Aorta (tissue), 5 donors: ENCODE measurements at places on chromosomes 2 and 18. TPM values are rescaled to one million over a fixed set of nuclear protein-coding genes. Genes with fewer than 3 reads are reported as not detected.
A peak's percentile ranks its signal among the peaks of the same experiment; 100 is the strongest.

DNA sequence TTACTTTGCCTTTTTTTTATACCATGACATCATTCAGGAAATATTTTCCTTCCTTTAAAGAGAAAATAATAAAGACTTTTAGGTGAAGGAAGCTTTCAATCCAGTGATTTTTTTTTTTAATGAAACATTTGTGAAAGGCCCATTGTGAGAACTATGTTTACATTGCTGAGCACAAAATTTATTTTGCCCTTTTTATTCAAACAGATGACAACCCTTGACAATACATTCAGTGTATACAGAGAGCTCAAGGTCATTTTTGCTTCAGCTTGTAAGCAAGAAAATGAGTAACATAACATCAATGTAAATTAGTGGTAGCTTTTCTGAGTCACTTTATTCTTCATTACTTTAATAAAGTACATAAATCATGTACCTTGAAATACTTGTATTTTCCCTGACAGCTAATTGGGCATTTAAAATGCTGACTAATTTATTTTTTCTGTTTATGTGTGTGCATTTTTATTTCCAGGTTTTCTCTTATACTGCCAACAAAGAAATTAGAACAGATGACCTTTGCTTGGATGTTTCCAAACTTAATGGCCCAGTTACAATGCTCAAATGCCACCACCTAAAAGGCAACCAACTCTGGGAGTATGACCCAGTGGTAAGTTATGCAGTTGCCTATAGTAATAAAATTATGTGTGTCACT, 121.6 kb downstream of the GALNT1 start:
- H3K27ac ChIP-seq, result no peak overlapping the region
- DNase-seq, result no peak
- no peaks in the 10 kb centered on the region for H3K27me3 ChIP-seq
- peaks cover 1% of the 10 kb centered on the region for H3K36me3 ChIP-seq
- no peaks in the 10 kb centered on the region for H3K4me1 ChIP-seq
- H3K4me3 ChIP-seq, result no peak overlapping the region

- DNase-seq, result no peak
- H3K36me3 ChIP-seq, result no peaks in the 10 kb centered on the region
- no peak overlapping the region for H3K27ac ChIP-seq
- H3K4me1 ChIP-seq, result no peaks in the 10 kb centered on the region
These were observed 291.2 kb downstream of the SS18 start for GRCh38 chr18:25799231-25799630.

GRCh38 chr2:78979380-78980151, 45.9 kb upstream of the REG3G start:
- no peaks in the 10 kb centered on the region for H3K4me1 ChIP-seq
- no peak overlapping the region for H3K4me3 ChIP-seq
- H3K36me3 ChIP-seq, result no peaks in the 10 kb centered on the region

- H3K27me3 ChIP-seq, result no peaks in the 10 kb centered on the region
- H3K36me3 ChIP-seq, result no peaks in the 10 kb centered on the region
- no peak for DNase-seq
- H3K4me3 ChIP-seq, result no peak overlapping the region
- H3K27ac ChIP-seq, result no peak overlapping the region
These were observed 25.3 kb upstream of the SERTAD2 start for GRCh38 chr2:64678771-64679590.

DNA sequence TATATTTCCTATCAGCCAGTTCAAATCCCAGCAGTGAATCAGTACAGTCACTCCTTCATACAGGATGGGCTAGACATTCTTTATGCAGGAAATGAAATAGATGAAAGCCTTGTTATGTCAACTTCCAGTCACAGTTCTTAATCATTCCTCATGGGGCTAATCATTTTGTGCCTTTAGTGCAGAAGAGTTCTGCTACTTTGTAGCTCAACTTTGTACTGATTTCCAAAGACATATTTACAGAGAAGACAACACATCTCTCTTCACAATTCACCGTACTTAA, 593.9 kb upstream of the NETO1 start:
- H3K27me3 ChIP-seq, result no peaks in the 10 kb centered on the region
- H3K27ac ChIP-seq, result no peak overlapping the region
- H3K4me3 ChIP-seq, result no peak overlapping the region
- H3K4me1 ChIP-seq, result no peaks in the 10 kb centered on the region
- no peaks in the 10 kb centered on the region for H3K36me3 ChIP-seq
- no peak for DNase-seq

DNA sequence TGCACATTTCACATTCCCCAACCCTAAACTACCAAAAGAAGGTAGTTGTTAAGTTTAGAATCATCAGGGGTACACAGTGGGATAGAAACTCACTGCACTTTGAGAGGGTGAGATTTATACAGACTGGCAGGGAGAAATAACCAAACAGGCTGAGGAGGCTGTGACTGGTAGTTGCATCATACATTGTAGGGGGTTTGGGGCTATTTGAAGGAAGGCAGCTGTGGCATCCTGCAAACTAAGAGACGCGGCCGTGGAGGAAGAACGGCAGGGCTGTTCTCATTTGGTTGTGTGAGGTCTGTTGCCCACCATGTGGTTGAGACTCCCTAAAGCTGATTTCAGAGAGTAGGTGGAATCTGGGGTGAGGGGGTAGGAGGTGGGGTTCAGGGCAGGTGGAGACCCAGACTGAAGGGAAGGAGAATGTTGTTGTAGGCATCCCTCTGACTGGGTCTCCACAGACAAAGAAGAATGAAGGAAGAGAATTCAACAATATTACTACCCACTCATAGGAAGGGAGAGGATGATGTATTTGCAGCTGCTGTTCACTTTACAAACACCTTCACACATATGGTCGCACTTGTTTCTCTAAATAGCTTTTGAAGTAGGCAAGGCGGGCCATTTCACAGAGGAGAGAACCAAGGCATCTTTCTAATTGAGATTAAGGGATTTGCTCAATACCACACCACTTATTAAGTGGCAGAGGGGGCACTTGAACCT, 170.9 kb upstream of the SIX2 start:
- no peaks in the 10 kb centered on the region for H3K4me1 ChIP-seq
- H3K27me3 ChIP-seq, result no peaks in the 10 kb centered on the region
- no peak overlapping the region for H3K4me3 ChIP-seq
- no peaks in the 10 kb centered on the region for H3K36me3 ChIP-seq
- no peak for DNase-seq
- H3K27ac ChIP-seq, result no peak overlapping the region

DNA sequence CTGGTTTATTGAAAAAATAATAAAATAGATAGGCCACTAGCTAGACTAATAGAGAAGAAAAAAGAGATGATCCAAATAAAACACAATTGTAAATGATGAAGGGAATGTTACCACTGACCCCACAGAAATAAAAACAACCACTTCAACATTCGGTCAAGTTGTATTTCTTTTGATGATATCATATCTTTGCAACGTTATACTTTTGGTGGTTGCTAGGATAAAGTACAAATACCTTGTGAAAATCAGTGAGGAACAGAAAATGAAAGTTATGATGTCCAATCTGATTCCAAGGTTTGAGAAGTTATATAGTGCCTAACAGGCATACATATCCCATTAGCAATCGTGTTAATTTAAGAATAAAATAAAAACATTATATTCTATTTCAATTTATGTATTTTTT, 6.6 kb upstream of the ASNSD1 start:
- H3K4me1 ChIP-seq, result no peaks in the 10 kb centered on the region
- H3K27me3 ChIP-seq, result no peaks in the 10 kb centered on the region
- no peaks in the 10 kb centered on the region for H3K36me3 ChIP-seq
- DNase-seq, result no peak

- no peak overlapping the region for H3K4me3 ChIP-seq
- DNase-seq, result peak; percentile 66
- no peak overlapping the region for H3K27ac ChIP-seq
- no peaks in the 10 kb centered on the region for H3K27me3 ChIP-seq
- H3K4me1 ChIP-seq, result no peaks in the 10 kb centered on the region
These were observed 21.1 kb upstream of the TMEM163 start for GRCh38 chr2:134739879-134740301.

GRCh38 chr18:44693030-44693784, 12.5 kb downstream of the SETBP1 start:
- DNase-seq, result no peak
- no peak overlapping the region for H3K27ac ChIP-seq
- no peak overlapping the region for H3K4me3 ChIP-seq

DNA sequence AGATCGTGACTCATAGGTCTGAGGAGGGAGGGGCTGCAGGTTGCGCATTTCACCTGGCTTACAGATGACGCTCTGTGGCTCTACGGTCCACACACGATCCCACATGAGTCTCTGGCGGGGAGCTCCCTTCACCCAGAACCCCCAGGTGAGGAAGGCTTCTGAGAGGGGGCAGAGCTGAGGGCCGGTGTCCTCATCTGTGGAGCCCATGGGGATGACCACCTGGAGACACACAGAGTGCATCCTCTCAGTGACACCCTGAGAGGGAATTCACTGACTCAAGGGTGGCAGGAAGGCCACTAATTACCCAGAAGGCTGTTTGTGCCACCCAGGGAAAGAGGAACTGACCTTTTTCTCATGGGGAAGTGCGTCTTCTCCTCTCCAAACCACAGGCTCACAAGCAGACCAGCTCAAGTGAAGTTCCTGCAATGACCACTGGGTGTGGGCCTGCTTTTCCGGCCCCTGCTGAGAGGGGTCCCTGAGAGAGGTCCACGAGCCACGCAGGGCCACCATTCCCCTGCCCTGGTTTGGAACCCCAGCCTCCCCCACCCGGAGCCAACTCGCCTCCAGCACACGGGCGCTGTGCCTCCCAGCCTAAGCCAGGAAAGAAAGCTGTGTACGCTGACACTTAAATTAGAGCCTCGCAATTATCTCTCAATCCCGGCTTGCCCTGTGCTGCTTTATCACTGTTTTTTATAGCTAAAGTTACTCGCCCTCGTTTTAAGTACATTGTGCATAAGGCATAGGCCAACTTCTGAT, 114.1 kb downstream of the BCL11A start:
- DNase-seq, result peak; percentile 77
- no peak overlapping the region for H3K27ac ChIP-seq
- H3K27me3 ChIP-seq, result peaks cover 3% of the 10 kb centered on the region
- H3K4me3 ChIP-seq, result no peak overlapping the region
- H3K4me1 ChIP-seq, result no peaks in the 10 kb centered on the region

DNA sequence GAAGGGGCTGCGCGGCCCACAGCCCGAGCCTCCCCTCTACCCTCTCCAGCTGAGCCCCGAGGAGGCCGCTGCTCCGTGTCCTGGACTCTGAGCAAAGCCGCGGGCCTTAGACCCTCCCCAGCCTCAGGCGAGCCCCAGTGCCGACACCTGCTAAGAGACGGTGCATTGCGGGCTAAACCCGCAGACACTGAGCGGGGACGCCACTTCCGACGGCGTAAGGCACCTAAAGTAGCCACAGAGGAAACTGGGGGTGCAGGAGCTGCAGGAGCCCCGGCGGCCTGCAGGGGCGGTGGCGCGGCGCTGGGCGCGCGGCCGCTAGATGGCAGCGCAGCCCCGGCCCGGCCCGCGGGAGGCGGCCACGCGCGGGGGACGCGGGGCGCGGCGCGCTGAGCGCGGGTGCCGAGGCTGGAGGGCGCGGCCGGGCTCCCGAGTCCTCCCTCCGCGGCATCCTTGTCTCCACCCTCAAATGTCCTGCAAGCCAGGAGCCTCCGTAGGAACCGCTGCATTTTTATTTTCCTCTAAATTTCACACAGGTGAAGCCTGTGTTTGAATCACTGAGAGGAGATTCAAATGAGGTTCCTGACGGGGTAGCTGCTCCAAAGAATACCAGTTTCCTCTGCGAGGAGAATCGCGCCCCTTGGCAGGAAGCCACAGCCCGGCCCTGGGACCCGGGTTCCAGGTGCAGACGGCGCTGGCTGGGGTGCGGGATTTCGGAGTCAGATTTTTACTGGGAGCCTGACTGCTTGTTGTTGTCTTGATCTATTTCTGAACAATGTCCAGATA, 650.5 kb downstream of the GALR1 start:
- H3K36me3 ChIP-seq, result no peaks in the 10 kb centered on the region
- H3K4me3 ChIP-seq, result no peak overlapping the region
- no peak overlapping the region for H3K27ac ChIP-seq
- no peaks in the 10 kb centered on the region for H3K4me1 ChIP-seq

DNA sequence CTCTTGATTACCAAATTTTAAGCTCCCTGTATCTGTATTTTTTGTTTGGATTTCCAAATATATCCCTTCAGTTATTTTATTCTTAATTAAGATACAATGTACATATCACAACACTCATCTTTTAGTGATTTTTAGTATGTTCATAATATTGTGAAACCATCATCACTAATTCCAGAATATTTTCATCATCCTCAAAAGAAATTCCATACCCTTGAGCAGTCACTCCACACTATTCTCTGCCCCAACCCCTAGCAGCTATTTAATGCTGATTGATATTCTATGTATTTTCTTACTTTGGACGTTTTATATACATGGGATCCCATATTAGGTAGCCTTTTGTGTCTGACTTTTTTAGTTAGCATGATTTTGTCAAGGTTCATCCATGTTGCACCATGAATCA, 127.4 kb upstream of the SLC8A1 start:
- no peak for DNase-seq
- no peaks in the 10 kb centered on the region for H3K36me3 ChIP-seq
- no peaks in the 10 kb centered on the region for H3K27me3 ChIP-seq
- no peaks in the 10 kb centered on the region for H3K4me1 ChIP-seq
- H3K27ac ChIP-seq, result no peak overlapping the region
- H3K4me3 ChIP-seq, result no peak overlapping the region

- no peak overlapping the region for H3K27ac ChIP-seq
- peaks cover 6% of the 10 kb centered on the region for H3K4me1 ChIP-seq
- no peak overlapping the region for H3K4me3 ChIP-seq
- H3K27me3 ChIP-seq, result no peaks in the 10 kb centered on the region
These were observed 2.5 kb upstream of the NPAS2 start for GRCh38 chr2:100817388-100817985.

- no peaks in the 10 kb centered on the region for H3K4me1 ChIP-seq
- H3K27me3 ChIP-seq, result no peaks in the 10 kb centered on the region
- peak; percentile 52 for DNase-seq
- no peak overlapping the region for H3K4me3 ChIP-seq
- H3K36me3 ChIP-seq, result no peaks in the 10 kb centered on the region
These were observed 103.8 kb downstream of the TRIM43 start for GRCh38 chr2:95695613-95696012.

DNA sequence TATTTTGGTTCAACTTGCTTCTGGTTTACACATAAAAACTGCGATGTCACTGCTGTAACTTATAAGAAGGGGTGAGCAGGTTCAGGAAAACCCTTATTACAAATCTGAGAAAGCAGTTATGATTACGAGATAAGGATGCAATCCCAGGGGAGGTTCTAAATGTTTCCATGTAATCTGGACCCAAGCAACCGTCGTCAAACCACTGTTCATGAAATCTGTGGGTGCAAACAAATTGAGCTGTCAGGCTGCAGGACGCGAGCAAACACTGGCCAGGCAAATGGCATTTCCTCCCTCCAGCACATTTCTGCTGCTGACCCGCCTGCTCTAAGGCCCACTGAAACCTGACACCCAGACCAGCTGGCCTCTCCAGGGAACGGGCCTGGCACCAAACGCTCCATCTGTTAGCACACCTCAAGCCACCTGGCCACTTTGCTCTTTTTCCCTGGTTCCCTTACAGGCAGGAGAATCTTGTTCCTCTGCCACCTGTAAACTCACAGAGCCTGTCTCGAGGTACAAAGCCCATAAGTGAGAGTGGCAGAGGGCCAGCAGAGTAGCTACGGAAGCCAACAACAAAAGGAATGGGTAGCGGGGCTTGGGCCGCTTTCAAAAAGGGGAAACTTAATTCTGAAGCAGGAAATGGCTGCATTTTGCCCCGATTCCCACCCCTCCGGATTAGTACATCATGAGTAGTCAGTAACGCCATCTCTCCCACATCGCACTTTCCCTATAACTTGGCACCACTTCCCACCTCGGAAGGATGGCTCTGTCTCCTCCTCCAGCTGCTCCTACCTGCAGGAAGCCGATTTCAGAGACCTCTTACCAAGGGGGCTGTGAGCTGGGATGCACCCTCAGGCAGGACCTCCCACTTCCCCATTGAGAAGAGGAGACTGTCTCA, 26.5 kb downstream of the CRACDL start:
- no peaks in the 10 kb centered on the region for H3K36me3 ChIP-seq
- peak overlapping the region; percentile 5 for H3K27ac ChIP-seq
- no peak for DNase-seq

Gene RSAD2
- 8.9 TPM for total RNA-seq

Gene RABL2A
- total RNA-seq, result 16.1 TPM

Gene RAX
- not detected for total RNA-seq

Gene PHOSPHO2
- 4.3 TPM for total RNA-seq

Gene ALPI
- not detected for total RNA-seq
